ENCODE measurements at places on chromosomes 13 and 19.
A peak's percentile ranks its signal among the peaks of the same experiment; 100 is the strongest.

- DNase-seq, result no peak
These were observed 257.9 kb downstream of the COG6 start for GRCh38 chr13:39913339-39913738.

DNA sequence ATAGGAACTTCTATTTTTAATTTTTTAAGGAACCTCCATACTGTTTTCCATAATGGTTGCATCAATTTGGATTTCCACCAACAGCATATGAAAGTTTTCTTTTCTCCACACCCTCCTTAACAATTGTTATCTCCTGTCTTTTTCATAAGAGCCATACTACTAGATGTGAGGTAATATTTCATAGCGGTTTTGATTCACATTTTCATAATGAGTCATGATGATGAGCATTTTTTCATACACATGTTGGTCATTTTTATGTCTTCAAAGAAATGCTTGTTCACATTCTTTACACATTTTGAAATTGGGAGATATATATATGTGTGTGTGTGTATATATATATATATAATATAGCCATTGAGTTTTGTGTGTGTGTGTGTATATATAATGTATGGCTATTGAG lies 420.3 kb upstream of the PCDH9 start:
- peak; percentile 18 for DNase-seq

DNA sequence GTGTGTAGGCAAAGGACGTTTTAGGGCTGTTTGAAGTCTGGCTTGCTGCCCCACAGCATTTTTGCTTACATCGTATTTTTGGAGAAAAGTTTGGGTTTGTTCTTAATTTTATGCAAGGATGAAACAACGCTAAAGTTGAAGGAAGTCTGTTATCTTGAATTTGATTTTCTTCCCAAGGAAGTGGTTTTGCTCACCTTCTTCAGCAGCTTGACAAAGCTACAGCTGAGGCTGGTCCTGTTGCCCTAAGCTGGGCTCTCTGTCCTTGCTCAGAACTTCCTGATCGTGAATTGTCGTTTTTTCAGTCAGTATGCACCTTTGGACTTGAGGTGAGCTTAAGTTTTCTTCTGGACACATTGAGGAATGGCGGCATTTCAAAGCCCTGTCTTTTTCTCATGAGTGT lies 62.1 kb upstream of the GSX1 start:
- DNase-seq, result no peak

- DNase-seq, result no peak
These were observed 96.3 kb upstream of the TNFSF11 start for GRCh38 chr13:42477596-42478190.

DNA sequence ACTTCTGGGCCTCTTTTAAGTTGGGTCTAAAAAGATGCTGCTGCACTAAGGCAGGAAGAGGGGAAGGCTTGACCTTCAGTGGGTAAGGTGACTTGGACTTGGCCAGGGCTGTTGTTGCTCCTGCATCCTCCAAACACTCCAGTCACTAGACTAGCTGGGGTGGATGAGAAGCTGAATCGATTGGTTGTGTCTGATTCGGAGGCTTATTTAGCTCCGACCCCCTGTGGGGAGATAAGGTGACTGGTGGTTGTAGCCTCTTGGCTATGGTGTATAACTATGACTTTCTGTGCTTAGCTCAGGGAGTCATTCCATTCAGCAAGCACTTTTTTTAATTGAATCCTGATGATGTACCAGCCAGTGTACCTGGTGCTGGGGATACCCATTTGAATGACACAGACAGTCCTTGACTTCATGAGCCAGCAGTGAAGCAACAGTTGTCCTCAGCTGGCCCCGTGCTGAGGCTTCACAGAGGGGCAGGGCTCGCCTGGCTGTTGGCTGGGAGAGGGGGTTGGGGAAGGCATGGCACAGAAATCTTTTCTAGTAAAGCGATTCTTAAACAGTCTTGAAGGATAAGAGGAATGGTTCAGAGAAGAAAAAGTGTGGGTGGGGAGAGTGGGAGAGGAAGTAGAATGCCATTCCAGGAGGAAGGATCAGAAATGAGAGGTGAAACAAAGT lies 9.9 kb downstream of the PCDH8 start:
- DNase-seq, result no peak
